Fibroblast of skin of left biceps (primary cell): ENCODE measurements at places on chromosomes 6 and 20.

DNA sequence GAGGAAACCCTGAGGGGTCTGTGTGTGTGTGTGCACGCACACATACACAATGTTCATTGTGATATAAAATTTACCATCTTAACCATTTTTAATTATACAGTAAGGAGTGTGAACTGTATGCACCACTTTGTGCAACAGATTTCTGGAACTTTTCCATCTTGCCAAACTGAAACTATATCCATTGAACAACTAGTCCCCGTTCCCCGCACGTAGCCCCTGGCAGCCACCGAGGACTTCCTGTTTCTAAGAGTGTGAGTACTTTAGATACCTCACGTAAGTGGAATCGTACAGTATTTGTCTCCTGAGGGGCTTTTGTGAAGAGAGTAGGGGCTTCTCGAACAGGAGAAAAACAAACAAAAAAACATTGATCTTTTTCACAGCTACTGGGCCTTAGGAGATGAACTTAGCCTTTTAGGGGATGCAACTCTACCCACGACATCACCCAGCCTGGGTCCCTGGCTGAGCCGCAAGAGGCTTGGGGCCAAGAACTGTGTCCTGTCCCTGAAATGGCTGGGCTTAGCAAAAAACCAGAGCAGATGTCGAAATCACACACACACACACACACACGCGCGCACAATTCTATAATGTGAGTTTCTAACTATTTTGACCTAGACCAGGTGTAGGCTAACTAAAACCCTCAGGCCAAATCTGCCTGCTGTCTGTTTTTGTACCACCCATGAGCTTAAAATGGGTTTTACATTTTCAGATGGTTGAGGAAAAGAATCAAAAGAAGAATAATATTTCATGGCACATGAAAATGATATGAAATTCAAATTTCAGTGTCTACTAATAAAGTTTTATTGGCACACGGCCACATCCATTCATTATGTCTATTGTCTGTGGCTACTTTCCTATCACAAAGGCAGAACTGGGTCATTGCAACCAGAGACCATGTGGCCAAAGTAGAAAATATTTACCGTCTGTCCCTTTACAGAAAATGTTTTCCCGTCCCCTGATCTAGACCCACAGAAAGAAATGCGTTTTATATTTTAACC is 144.2 kb downstream of the EYA2 start:
- DNase-seq, result no peak

- DNase-seq, result no peak
These were observed 35.7 kb downstream of the GFRA4 start for GRCh38 chr20:3627476-3627875.

DNA sequence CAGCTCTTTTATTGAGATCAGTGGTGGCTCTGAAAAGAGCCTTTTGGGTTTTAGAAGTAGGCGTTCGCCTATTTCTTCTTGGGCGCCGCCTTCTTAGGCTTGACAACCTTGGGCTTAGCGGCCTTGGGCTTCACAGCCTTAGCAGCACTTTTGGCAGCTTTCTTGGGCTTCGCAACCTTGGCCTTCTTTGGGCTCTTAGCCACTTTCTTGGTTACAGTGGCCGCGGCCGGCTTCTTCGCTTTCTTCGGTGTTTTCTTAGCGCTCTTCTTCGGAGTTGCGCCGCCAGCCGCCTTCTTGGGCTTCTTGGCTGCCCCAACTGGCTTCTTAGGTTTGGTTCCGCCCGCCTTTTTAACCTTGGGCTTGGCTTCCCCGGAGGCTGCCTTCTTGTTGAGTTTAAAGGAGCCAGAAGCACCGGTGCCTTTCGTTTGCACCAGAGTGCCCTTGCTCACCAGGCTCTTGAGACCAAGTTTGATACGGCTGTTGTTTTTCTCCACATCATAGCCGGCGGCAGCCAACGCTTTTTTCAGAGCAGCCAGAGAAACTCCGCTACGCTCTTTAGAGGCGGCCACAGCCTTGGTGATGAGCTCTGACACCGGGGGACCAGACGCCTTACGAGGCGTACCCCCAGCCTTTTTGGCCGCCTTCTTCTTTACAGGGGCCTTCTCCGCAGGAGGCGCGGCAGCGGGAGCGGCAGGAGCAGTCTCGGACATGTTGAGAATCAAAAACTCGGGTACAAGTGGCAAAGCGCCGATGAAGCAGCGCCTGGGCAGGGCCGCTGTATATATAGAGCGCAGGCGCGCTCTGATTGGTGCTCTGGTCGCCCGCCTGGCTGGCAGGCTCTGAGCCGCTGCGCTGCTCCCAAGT is 31.3 kb upstream of the HFE start:
- DNase-seq, result peak; percentile 58

- peak; percentile 0 for DNase-seq
These were observed 107.5 kb downstream of the FAXC start for GRCh38 chr6:99241905-99242534.

GRCh38 chr6:37056439-37057127 is 51.1 kb downstream of the FGD2 start:
- no peak for DNase-seq

DNA sequence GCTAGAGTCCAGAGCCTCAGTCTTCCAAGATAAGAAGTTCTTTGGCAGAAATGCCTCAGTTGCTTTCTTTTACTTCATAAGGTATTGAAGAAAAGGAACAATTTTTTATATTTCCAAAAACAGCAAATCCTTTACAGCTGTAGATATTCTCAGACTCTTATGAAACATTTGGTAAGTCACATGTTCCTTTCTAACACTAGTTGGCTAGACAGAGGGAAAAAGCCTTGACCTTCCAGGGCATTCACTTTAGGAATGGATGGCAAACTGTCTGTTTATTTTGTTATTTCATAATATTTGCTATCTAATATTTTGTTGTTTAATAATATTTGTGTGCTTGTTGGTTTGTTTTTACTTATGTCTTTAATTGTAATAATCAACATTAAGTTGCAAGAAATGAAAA is 140.8 kb downstream of the PTPRK start:
- DNase-seq, result no peak

DNA sequence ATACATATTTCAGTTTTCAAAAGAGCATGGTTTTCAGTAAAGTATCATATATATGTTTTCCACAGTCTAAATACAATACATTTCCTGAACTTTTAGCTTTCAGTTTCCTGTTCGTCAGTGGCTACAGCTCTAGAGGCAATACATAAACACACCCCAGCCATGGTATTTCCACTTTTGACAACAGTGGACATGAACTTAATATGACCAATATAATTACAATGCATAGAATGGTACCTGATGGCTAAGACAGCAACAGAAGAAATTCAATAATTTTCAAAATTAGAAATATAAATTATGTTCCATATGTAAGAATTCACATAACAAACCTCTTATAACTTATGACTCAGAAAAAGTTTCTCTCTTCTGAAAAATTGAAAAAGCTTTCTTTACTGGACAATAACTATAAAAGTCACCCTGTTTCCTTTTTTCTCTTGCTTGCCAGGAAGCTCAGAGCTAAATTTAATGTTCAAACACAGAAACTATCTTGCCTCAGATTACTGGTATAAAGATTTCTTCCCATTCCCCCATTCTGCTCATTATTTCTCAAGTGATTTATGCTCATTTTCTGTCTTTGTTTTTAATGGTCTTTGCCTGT is 19.2 kb downstream of the FKBP5 start:
- DNase-seq, result no peak

GRCh38 chr20:48523191-48523995 is 304.4 kb downstream of the PREX1 start:
- DNase-seq, result peak; percentile 46

DNA sequence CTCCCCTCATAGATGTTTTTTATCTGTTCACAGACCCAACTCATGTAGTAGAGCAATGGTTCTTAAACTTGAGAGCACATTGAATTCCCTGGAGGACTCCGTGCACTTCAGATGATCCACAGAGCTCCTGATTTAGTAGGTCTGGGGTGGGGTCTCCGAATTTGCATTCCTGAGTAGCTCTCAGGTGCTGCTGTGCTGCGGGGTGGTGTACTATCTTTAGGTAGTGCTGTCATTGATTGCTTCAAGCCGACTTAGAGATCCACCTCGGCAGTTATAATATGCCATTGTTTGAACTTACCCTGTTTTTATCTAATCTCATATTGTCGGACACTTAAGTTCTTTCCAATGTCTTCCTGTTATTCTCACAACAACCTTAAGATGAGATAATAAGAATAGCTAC is 45.0 kb downstream of the BMP2 start:
- no peak for DNase-seq

GRCh38 chr20:47656318-47656717 is 129.0 kb downstream of the SULF2 start:
- no peak for DNase-seq

DNA sequence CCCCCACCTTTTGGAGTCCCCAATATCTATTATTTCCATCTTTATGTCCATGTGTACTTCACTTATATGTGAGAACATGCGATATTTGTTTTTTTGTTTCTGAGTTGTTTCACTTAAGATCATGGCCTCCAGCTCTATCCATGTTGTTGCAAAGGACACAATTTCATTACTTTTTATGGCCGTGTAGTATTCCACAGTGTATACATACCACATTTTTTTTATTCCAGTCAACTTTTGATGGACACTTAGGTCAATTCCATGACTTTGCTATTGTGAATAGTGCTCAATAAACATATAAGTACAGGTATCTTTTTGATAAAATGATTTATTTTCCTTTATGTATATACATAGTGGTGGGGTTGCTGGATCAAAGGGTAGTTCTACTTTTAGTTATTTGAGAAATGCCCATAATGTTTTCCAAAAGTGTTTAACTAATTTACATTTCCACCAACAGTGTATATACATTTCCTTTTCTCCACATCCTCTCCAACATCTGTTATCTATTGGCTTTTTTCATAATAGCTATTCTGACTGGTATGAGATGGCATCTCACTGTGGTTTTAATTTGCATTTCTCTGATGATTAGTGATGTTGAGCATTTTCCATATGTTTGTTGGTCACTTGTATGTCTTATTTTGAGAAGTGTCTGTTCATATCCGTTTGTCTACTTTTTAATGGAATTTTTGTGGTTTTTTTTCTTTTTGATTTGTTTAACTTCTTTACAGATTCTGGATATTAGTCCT is 34.0 kb upstream of the COL10A1 start:
- peak; percentile 55 for DNase-seq

- no peak for DNase-seq
These were observed 51.5 kb upstream of the ADTRP start for GRCh38 chr6:11830105-11830504.

DNA sequence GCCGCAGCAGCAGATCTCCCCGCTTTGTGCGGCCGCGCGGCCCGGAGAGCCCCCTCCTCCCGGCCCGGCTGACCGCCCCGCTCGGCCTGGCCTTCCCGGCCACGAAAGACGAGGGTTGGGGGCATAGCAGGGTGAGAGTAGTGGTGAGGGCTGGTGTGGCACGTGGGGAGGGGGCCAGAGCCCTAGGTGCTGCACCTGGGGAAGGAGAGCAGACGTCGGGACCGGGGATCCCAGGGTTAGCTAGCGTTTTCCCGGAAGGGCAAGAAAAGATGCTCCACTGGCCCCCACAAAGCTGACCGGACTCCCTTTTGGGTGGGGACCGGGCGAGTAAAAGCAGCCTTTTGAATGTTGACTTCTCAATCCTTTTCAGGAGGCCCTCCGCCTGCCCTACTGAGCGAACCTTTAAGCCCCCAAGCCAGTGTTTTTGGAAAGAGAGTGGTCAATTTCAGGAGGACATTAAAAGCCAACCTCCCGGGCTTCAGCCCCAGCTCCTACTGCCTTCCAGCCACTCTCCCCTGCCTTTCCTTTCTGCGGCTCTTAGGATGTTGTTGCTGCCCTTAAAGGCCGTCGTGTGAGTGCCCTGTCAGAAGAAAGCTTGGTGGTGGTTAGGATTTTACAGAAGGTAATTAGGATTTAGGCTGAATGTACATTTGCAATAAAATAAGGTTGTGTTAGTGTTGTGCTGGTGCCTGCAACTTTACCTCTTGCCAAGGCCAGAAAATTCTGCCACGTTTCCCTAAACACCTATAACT is 648 bp upstream of the BACH2 start:
- no peak for DNase-seq

GRCh38 chr6:152170702-152171667 is 363.5 kb downstream of the ESR1 start:
- no peak for DNase-seq

DNA sequence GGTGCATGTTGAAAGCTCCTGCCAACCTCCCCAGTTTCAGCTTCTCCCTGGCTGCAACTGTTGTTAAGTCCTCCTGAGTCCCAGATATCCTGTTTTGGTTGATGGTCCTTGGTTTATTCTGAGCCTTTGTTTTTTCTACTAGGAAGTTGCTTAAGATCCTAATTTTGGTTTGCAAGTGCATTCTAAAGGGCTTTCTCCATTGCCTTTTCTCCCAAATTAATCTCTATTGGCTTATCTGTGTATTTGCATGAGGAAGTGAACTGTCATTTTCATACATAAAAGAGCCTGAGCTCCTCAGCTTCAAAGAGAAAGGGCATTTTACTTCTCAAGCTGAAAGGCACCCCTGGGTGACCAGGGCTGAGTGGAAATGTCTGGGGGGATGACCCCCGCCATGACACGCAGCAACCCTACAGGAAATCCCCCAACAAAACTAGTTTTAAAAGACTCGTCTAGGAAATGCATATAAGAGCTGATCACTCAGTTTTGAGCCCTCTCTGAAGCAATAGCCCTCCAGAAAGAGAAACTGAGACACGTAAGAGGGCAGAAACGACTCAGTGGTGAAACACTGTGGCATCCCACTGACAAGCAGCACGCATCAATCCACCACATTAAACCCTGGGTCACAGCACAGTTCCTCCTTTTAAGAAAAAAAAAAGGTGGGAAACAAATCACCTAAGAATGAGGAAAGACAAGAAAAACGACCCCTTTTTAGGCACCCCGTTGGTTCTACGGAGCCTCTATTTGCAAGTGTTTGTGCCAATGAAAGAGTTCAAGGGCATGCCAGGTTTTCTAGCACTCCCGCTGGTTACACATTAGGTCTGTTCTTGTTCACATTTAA is 140.9 kb downstream of the THBS2 start:
- DNase-seq, result no peak

GRCh38 chr6:144816936-144817335 is 531.8 kb downstream of the UTRN start:
- DNase-seq, result no peak

- peak; percentile 44 for DNase-seq
These were observed 121.6 kb downstream of the PREX1 start for GRCh38 chr20:48706116-48706656.

DNA sequence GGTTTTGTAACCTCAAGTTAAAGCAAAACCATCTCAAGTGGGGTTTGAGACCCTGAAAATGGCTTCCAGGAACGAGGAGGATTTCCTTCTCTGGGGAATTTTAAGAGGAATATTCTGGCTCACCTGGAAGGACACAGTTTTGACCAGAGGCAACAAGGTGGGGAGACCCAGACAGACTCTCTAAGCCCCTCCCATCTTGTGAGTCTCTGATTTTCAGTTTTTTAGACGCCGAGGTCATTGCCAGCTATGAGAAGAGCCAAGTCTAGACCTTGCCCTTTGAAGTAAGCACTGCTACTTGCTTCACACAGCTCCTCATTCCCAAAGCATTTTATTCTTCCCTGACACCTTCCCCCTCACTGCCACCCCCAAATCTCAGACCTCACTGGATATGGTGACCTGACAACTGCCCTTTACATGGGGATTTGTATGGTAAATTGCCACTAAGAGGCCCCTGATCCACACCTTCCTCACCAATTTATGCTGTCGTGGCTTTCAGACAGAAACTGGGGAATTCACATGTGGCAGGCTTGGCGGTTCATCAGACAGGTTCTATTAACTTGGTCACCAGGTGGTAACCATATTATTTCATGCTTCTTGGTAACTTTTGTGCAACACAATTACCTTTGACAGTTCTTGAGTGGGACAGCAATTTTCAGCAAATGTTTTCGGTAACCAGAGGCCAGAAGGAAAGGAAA is 116.2 kb downstream of the ISM1 start:
- no peak for DNase-seq
